Common myeloid progenitor, CD34-positive (primary cell): ENCODE measurements at places on chromosomes 6 and 20.
A peak's percentile ranks its signal among the peaks of the same experiment; 100 is the strongest.

- no peaks in the 10 kb centered on the region for H3K4me1 ChIP-seq
- H3K4me3 ChIP-seq = no peak overlapping the region
- no peaks in the 10 kb centered on the region for H3K36me3 ChIP-seq
- peaks cover 5% of the 10 kb centered on the region for H3K27me3 ChIP-seq
Measured at GRCh38 chr6:41409489-41409888, 74.1 kb downstream of the NCR2 start.

- H3K4me3 ChIP-seq = no peak overlapping the region
- peaks cover 6% of the 10 kb centered on the region for H3K36me3 ChIP-seq
- DNase-seq = no peak
Measured at GRCh38 chr6:33434961-33435360, 15.1 kb downstream of the SYNGAP1 start.

GRCh38 chr6:109260126-109260525 lies 122.1 kb downstream of the CD164 start:
- no peak overlapping the region for H3K4me3 ChIP-seq
- H3K36me3 ChIP-seq = no peaks in the 10 kb centered on the region
- H3K27ac ChIP-seq = no peak overlapping the region

DNA sequence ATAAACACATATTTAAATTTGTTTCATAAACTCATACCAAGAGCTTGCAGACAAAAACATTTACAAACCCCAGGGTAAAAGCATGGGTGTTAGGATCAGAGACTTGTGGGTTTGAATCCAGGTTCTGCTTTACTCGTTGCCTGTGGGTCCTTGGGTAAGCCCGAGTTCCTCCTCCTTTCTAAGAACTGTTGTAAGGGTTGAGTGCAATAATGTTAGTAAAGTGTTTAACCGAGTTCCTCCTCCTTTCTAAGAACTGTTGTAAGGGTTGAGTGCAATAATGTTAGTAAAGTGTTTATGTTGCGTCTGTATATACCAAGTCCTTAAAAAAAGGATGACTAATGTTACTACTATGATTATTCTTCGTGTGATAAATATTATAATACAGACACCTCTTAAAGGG lies 18.7 kb downstream of the CCDC170 start:
- no peak overlapping the region for H3K27ac ChIP-seq
- no peaks in the 10 kb centered on the region for H3K36me3 ChIP-seq
- no peak for DNase-seq
- H3K27me3 ChIP-seq = no peaks in the 10 kb centered on the region
- no peak overlapping the region for H3K4me3 ChIP-seq
- H3K4me1 ChIP-seq = peaks cover 19% of the 10 kb centered on the region

DNA sequence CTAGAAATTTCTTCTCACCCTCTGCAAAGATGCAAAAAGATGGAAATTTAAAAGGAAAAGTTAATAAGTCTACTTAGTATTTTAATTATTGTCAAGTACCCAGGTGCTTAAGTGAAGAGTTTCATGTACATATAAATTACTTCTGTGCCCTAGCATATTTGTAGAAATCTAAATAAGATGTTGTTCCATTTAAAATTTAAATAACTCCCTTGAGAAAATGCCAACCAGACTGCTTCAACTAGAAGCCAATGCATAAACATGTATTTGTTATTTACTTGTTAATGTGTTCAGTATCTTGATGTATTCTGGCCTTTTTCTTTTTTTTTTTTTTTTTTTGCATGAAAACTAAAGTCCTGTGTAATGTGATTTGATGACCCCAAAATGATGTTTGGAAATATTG lies 6.3 kb upstream of the TMEM244 start:
- no peak overlapping the region for H3K27ac ChIP-seq
- H3K4me1 ChIP-seq = no peaks in the 10 kb centered on the region
- DNase-seq = no peak
- no peaks in the 10 kb centered on the region for H3K36me3 ChIP-seq
- H3K4me3 ChIP-seq = no peak overlapping the region

DNA sequence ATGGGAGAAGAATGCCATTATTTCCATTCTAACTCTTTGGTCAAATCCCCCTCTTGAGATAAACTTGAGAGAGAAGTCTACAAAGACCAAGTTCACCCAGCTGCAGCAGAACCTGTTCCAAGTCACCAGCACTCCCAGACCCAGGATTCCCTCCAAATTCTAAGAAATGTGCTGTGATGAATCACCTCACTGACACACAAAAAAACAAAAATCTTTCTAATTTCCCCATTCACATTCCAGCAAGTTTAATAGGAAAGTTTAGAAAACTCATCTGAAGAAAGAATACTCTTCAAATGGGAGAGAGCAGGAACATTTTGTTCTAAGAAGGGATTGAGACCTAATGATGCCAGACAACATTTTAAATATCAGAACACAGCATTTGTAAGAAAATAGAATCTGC lies 213.6 kb upstream of the PLCB4 start:
- H3K36me3 ChIP-seq = no peaks in the 10 kb centered on the region
- no peak overlapping the region for H3K27ac ChIP-seq
- H3K27me3 ChIP-seq = no peaks in the 10 kb centered on the region
- H3K4me1 ChIP-seq = peaks cover 7% of the 10 kb centered on the region

GRCh38 chr6:107957308-107957908 lies 600 bp downstream of the SEC63 start:
- H3K4me1 ChIP-seq = peaks cover 27% of the 10 kb centered on the region
- DNase-seq = peak; percentile 71
- no peaks in the 10 kb centered on the region for H3K27me3 ChIP-seq
- peak overlapping the region; percentile 86 for H3K27ac ChIP-seq
- H3K36me3 ChIP-seq = no peaks in the 10 kb centered on the region

- no peaks in the 10 kb centered on the region for H3K27me3 ChIP-seq
- H3K36me3 ChIP-seq = no peaks in the 10 kb centered on the region
- no peaks in the 10 kb centered on the region for H3K4me1 ChIP-seq
Measured at GRCh38 chr6:37242429-37243052, 15.0 kb upstream of the TBC1D22B start.

DNA sequence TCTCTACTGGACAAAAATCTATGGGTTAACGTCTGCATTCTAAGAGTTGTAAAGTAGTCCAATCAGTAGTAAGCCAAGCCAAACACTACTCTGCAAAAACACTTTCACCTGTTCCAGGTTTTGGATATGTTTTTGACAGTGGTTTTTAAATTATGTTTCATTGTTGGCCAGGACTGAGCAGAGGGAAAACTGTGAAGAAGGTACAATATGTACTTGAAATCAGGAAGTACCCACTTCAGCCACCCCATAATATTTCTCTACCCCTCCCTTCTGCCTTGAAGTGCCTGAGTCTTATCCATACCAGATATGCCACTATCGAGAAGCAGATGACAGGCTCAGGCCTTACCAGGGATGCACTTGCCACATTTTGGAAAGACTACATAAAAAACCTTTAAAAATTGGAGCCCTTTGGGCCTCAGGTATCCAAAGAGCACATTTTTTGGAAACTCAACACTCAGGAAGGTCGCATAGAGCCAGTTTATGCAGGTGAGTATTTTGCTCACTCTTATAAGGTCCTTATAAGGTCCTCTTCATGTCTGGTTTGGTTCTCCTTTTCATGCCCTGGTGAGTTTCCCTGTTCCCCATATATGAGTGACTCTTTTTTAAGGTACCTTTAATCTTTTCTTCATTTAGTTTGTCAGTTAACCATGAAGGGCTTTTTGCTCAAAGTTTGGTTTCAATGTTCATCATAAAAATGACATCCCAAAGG lies 859.3 kb upstream of the FLRT3 start:
- H3K36me3 ChIP-seq = no peaks in the 10 kb centered on the region
- no peaks in the 10 kb centered on the region for H3K27me3 ChIP-seq
- no peaks in the 10 kb centered on the region for H3K4me1 ChIP-seq
- H3K27ac ChIP-seq = no peak overlapping the region
- no peak for DNase-seq

- H3K27ac ChIP-seq = no peak overlapping the region
- H3K27me3 ChIP-seq = no peaks in the 10 kb centered on the region
- no peaks in the 10 kb centered on the region for H3K36me3 ChIP-seq
- DNase-seq = no peak
Measured at GRCh38 chr20:19456595-19457395, 244.4 kb downstream of the SLC24A3 start.

DNA sequence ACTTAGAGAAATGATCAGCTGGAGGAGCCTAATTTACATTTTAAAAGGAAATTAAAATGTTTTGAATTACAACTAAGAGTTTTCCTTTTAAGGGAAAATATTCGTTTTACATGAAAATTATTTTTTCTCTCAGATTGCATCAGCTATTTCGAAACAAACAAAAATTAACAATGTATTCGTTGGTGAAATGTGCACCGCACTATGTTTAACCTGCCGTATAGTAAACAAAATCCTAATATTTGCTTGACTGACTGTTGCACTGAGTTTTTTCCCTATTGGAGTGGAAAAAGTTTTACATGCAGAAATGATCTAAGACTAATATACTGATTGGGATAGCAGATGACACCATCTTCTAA lies 5.7 kb downstream of the PDE10A start:
- no peak overlapping the region for H3K27ac ChIP-seq
- peaks cover 85% of the 10 kb centered on the region for H3K27me3 ChIP-seq
- H3K36me3 ChIP-seq = no peaks in the 10 kb centered on the region
- H3K4me1 ChIP-seq = peaks cover 20% of the 10 kb centered on the region
- no peak for DNase-seq
- H3K4me3 ChIP-seq = no peak overlapping the region

- peaks cover 57% of the 10 kb centered on the region for H3K4me1 ChIP-seq
- H3K27ac ChIP-seq = no peak overlapping the region
- no peak for DNase-seq
Measured at GRCh38 chr6:44230034-44230675, 6.8 kb downstream of the SLC29A1 start.

- H3K4me1 ChIP-seq = no peaks in the 10 kb centered on the region
- no peaks in the 10 kb centered on the region for H3K36me3 ChIP-seq
- H3K27me3 ChIP-seq = peaks cover 2% of the 10 kb centered on the region
Measured at GRCh38 chr20:63092660-63093215, 86.0 kb upstream of the BHLHE23 start.

GRCh38 chr20:38804221-38804620 lies 1.3 kb upstream of the PPP1R16B start:
- peak overlapping the region; percentile 98 for H3K27ac ChIP-seq
- no peaks in the 10 kb centered on the region for H3K36me3 ChIP-seq
- no peaks in the 10 kb centered on the region for H3K27me3 ChIP-seq
- DNase-seq = no peak
- peaks cover 21% of the 10 kb centered on the region for H3K4me1 ChIP-seq

- H3K27me3 ChIP-seq = no peaks in the 10 kb centered on the region
- H3K36me3 ChIP-seq = peaks cover 3% of the 10 kb centered on the region
- no peak for DNase-seq
Measured at GRCh38 chr6:44243345-44243744, 3.6 kb upstream of the HSP90AB1 start.

DNA sequence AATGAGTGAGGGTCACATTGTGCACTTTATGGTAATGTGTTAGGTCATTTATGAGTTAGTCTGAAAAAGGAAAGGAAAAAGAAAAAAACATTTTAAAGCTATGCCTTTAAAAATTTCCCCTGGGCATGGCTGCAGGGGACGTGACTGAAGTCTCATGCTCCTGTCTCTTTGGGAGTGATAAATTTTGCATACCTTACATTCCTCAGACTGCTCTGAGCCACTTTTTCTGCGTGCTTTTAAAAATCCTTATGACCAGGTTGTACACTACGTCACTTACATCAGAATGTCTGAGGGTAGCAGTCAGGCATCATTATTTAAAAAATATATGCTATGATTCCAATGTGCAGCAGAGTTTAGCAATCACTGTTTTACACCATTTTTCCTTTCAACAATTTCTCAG lies 121.2 kb downstream of the RFPL4B start:
- no peak for DNase-seq
- no peak overlapping the region for H3K4me3 ChIP-seq
- H3K36me3 ChIP-seq = no peaks in the 10 kb centered on the region

- DNase-seq = no peak
- peaks cover 48% of the 10 kb centered on the region for H3K27me3 ChIP-seq
Measured at GRCh38 chr6:11042750-11043377, 1.2 kb downstream of the ELOVL2 start.

GRCh38 chr6:79170431-79170830 lies 64.1 kb downstream of the HMGN3 start:
- no peaks in the 10 kb centered on the region for H3K4me1 ChIP-seq
- no peak overlapping the region for H3K4me3 ChIP-seq
- H3K27ac ChIP-seq = no peak overlapping the region

GRCh38 chr6:158046201-158047126 lies 64.8 kb downstream of the SYNJ2 start:
- no peak for DNase-seq
- no peaks in the 10 kb centered on the region for H3K27me3 ChIP-seq
- peaks cover 5% of the 10 kb centered on the region for H3K4me1 ChIP-seq
- H3K27ac ChIP-seq = no peak overlapping the region

GRCh38 chr6:169108753-169109152 lies 144.9 kb downstream of the THBS2 start:
- no peak overlapping the region for H3K4me3 ChIP-seq
- no peaks in the 10 kb centered on the region for H3K4me1 ChIP-seq
- no peaks in the 10 kb centered on the region for H3K27me3 ChIP-seq
- no peaks in the 10 kb centered on the region for H3K36me3 ChIP-seq

GRCh38 chr6:35931120-35931561 lies 10.2 kb upstream of the SRPK1 start:
- no peaks in the 10 kb centered on the region for H3K36me3 ChIP-seq
- H3K27me3 ChIP-seq = no peaks in the 10 kb centered on the region
- no peaks in the 10 kb centered on the region for H3K4me1 ChIP-seq
- no peak for DNase-seq

- no peak overlapping the region for H3K4me3 ChIP-seq
- H3K36me3 ChIP-seq = peaks cover 42% of the 10 kb centered on the region
- H3K4me1 ChIP-seq = no peaks in the 10 kb centered on the region
- H3K27me3 ChIP-seq = no peaks in the 10 kb centered on the region
- peak; percentile 24 for DNase-seq
Measured at GRCh38 chr20:35269055-35269781, 8.7 kb downstream of the MMP24OS start.

- no peak for DNase-seq
- H3K4me1 ChIP-seq = no peaks in the 10 kb centered on the region
- H3K27ac ChIP-seq = no peak overlapping the region
- no peak overlapping the region for H3K4me3 ChIP-seq
- H3K36me3 ChIP-seq = peaks cover 10% of the 10 kb centered on the region
Measured at GRCh38 chr20:33650111-33650752, 11.9 kb upstream of the C20orf144 start.

DNA sequence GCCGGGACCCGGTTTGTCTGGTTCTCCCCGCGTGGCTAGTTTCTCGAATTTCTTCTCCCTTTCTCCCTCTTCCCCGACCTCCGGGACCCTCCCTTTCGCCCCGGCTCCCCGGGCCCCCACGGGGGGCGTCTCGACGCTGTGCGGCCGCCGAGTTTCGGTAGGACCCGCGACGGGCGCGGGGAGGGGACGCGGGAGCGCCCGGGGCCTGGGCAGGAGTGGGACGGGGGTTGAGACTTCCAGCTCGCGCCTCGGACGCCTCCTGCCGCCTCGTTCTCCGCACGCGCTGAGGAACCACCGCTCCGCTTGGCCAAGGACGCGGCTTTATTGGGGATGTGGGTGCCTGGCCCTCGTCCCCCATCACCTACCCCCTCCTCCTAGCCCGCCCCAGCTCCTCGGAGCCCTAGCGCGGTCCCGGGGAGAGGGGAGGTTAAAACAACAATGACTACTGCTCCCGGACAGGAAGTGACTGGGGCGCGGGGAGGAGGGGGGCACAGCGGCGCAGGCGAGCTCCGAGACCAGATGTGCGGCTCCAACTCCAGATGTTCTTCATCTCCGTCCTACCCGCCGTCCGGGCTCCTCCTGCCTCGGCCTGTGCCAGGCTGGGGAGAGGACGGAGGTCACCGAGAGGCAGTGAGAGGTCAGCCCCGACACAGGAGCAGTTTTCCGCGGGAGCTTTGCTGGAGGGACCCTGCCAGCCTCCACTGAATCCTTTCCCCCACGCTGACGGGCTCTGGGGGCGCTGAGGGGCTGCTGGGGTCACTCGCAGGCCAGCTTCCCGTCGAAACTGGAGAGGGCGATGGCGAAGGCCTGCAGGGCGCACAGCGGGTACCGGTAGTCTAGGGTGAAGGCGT lies 917 bp upstream of the TEAD3 start:
- H3K4me1 ChIP-seq = peaks cover 36% of the 10 kb centered on the region
- H3K27me3 ChIP-seq = peaks cover 15% of the 10 kb centered on the region
- peak overlapping the region; percentile 59 for H3K4me3 ChIP-seq
- DNase-seq = peak; percentile 70
- H3K27ac ChIP-seq = peak overlapping the region; percentile 61
